Brain pericyte (primary cell): ENCODE measurements at places on chromosomes 13 and 19.
A peak's percentile ranks its signal among the peaks of the same experiment; 100 is the strongest.

DNA sequence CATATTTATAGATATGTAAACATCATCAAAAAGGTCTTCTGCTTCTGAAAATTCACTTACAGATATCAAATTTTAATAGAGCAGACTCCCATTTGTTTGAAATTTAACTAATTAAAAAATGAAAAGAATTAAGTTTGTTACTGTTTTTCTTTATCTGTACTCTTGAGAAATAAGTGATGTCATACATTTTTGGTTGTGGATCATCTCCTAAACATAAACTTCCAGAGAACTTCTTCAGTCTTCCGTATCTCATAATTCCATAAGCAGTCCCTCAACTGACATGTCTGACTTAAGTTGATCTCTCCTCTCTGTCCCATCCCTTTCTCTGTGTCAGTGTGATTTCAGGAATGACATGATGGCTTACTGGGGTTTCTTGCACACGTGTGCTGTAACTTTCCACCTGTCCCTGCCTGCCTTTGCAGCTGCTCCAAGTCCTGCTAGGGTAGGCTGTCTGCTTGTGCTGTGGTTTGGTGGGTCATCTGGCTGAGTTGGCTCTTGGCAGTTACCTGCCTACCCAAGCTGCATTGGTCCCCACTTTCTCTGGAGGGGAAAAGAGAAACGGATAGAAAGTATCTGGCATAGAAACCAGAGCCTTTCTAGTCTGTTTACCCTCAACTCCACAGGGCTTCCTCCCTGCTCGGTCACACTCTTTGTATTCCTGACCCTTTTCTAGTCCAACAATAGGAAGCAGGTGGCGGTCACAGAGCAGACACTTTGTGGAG, 127.1 kb downstream of the GGACT start:
- DNase-seq, result no peak

- peak; percentile 40 for DNase-seq
Observed at GRCh38 chr13:39818953-39819352, 163.5 kb downstream of the COG6 start.

DNA sequence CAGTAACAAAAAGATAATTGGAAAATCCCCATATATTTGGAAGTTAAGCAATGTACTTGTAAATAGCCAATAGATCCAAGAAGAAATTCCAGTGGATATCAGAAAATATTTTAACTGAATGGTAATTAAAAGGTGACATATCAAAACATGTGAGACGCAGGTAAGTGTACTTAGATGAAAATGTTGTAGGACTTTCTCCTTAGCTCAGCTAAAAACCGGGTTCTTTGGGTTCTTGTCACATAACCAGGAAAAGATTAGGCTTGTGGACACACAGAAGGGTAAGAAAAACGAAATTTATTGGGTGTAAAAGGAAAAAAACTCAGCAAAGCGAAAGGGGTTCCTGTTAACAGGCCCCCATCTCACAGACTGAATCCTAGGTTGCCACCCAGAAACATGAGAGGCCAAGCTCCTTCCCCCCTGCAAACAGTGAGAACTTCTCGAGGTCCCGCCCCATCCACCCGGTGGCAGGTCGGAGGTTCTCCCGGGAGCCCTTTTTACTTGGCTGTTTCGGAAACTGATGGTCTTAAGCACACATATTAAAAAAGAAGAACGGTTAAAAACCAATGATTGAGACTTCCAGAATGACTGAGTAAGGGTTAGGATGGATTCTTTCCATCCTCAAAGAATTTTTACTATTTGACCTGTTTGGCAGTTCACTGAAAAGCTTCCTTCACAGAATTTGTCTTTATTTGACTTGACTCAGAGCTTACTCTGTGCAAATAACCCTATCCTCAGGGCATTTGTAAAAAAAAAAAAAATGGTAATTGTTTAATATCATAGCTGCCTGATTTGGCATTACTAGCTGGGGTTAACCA, 3.1 kb upstream of the CCDC70 start:
- DNase-seq, result no peak

DNA sequence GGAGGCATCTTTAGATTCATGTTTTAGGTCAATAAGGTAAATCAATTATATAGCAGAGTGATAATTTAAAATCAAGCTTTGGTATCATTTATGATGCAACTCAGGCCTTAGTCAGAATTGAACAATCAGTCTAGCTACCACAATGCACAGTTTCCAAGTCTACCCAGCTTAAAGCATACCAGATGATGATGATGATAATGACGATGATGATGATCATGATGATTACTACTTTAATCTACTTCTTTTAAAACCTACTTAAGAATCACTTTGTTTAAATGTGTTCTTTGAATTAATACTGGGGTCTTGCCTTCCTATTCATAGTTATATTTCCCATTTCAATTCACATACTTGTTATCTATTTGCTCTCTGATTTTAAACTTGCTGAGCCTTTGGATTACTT, 1872.7 kb downstream of the OLFM4 start:
- no peak for DNase-seq

DNA sequence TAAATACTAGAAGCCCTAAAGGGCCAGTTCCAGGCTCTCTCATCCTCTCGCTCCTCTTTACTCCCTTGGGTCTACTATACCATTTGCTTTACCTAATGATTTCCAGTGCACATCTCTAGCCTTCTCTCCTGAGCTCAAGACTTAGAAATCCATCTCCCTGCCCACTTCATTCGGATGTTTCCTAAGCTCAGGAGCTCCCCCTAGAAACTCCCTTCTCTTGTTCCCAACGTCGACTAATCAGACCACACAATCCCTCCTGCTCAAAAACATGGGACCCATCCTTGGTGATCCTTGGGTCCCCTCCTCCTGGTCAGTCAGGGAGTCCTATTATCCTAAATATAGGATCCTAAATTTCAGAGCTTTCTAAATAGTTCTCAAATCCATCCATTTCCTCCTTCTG, 21.1 kb upstream of the STK24 start:
- DNase-seq, result no peak

DNA sequence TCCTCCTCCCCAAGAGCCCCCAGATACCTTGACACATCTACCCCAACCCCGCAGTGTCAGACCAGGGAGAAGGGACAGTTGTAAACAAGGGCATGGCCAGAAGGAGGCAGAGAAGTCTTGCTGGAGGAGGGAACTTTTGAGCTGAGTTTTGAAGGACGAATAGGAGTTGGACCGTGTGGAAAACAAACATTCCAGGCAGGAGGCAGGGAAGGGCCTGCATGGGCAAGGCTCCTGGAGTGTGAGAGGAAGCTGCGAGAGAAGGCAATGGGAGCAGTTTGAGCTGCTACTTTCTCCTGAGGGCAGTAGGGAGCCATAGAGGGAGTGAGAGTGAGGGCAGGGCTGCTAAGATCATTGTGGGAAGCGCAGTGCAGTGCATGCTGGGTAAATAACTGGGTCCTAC, 23.3 kb downstream of the IL12RB1 start:
- DNase-seq, result no peak
